Cardiac septum (tissue), 1 donor: ENCODE measurements at places on chromosomes 5 and 9. TPM values are rescaled to one million over a fixed set of nuclear protein-coding genes. Genes with fewer than 3 reads are reported as not detected.

GRCh38 chr9:112348257-112349007, 15.0 kb upstream of the PTBP3 start:
- peak; percentile 91 for DNase-seq

Gene P4HA2
- total RNA-seq, result 50.5 TPM

- DNase-seq, result peak; percentile 41
These were observed 64.7 kb downstream of the CRB2 start for GRCh38 chr9:123420592-123421111.

GRCh38 chr5:143086908-143087637, 316.4 kb downstream of the NR3C1 start:
- DNase-seq, result no peak

Gene GPR151
- total RNA-seq, result not detected

Gene SPEF2
- total RNA-seq, result 2.2 TPM

DNA sequence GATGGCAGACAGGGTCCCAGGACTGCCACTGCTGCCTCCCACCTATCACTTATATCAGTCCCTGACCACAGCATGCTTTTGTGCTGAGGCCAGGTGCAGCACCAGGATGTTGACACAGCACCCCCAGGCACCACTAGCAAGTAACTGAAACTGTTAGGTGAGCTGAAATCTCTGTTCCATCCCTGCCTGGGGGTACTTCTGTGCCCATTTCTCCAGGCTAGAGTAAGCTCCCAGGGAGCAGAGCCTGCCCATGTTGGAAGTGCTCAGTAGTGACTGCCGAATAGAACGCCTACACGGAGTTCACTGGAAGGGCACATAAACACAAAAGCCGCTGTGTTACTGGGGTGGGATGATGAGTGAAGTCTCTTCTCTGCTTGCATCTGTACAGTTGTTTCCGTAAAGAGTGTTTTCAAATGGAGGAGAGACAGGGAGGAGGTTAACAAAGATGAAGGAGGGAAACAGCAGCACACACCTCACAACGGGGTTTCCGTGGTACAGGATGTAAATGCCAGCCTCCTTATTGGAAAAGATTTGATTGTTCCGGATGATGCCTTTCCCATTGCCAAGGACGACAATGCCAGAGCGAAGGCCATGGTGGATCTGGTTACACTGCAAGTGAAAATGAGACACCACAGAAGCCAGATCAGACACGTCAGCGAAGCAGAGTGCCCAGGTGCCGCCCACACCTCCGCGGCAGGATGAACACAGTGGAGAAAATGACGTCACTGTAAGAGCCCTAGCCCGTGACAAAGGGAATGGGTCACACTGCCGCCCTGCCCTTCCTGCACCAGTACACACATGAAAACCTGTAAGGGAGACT, 43.1 kb downstream of the POLR1E start:
- no peak for DNase-seq

DNA sequence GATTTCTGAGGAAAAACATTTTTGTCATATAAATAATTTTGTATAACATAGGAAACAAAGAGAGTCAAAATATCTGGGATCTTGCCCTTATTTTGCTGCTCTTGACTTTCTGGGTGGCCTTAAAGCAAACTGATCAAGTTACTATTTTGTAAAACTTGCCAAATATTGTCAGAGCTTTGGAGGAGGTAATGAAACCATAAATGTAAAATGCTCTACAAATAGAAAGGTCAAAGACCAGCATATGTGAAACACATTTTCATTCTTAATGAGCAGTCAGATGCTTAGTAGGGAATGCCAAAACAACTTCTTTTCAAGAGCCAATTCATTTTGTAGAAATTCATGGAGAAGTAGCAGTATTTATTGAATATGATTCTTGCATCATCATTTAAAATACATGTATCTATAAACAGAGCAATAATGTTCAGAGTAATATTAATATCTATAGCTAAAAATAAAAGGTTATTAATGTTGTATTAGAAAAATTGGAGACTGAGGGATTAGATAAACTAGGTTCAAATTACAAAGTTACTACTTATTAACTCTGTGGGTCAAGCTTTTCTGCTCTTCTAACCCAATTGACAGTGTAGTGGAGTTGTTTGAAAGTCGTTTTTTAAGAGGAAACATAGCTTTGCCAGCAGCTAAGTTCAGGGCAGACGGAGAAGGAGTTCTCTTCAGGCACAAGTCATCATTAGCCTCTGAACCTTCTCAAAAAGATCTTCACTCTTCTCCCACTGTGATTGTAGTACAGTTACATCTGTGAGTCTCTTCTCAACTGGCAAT, 2053.1 kb downstream of the EFNA5 start:
- DNase-seq, result no peak

GRCh38 chr5:62538017-62538942, 40.3 kb upstream of the LRRC70 start:
- no peak for DNase-seq

Gene NFIB
- total RNA-seq, result 129 TPM

DNA sequence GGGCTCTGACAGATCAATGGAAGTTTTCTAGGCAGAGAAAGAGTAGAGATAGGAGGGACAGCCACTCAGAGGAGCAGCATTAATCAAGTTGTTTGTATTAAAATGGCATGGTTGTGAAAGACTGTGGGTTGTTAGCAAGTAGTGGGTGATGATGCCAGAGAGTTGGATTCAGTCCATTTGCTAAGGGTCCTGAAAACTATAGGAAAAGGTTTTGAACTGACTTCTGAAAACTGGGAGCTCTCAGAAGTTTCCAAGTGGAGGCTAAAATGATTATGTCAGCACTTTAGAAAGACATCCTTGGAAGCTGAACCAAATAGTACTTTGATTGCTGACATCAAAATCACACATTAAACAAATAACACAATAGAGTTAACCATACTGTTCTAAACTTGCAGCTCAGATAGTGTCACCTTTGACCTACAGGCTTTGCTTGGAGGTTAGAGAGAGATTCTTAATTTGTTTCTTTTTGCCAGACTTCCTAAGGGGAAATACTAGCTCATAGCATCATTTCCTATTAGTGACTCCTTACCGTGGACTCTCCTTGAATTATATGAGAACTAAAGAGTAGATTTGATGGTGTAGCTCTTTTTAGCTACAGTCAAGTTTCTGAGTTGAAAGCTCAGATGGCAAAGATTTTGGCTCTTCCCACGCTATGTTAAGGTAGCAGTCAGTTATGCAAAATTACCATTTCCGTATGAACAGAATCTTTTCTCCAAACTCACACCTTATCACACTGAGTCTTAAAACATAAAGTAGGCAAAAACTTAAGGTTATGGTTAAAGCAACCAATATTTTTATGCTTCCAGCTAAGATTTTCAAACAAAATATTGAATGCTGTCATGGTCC, 277.1 kb downstream of the NR3C1 start:
- DNase-seq, result no peak

DNA sequence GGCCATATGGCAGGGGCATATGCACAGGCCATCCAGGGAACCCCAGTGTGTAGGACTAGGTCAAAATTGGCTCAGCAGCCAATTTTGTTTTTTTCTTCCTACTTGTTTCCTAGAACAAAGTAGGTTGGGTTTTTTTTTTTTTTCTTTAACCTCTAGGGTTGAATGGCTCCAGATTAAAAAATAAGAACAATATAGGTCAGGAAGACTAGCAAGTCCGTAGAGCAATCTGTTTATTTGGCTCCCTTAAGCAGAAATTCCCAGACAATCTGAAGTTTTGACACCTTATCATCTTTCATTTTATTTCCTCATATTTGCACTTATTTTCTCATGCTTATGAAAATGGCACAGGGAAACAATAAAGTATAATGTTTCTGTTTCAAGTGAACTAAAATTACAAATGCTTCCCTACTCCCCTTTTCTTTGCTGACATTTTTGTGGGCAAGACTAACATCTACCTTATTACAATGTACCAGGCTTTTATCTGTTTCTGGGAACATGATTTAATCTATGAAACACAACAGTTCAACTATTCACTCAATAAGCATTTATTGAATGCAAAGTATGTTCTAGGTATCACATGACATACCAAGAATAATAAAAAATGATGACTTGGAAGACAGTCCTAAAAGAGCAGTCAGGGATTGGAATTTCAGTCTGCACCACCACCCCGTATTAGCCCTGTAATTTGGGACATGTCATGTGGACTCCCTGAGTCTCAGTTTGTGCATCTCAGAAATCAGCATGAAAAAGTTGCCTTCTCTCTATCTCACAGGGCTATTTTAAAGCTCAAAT, 30.5 kb downstream of the TLR4 start:
- no peak for DNase-seq

GRCh38 chr5:124812771-124813358, 66.4 kb upstream of the ZNF608 start:
- no peak for DNase-seq

DNA sequence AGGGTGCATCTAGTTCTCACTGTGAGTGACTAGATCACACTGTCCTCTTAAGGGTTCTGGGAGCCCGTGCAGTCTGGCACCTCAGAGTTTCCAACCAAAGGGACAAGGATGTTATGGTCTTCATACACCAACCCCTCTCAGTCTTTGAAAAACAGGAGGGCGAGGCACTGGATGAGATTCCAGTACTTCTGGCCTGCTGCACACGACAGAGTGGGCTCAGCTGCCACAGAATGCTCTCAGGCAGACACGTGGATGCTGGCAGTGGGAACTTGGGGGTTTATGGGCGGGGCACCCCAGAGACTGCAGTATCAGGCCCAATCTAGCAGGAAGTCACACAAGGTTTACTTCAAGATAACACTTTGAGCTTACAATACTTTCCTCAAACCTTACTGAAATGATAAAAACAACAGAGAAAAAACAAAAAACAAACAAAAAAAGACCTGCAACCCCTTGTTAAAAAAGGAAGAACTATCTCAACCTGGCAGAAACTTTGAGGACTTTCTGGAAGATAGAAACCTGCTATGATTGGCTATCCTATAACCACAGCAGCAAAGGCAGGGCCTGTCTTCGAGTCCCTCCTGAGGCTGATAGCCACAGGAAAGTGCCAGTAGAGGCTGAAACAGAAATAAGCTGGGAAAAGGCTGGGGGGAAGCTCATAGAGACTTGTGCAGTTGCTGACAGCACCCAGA, 28.3 kb upstream of the TGFBR1 start:
- no peak for DNase-seq

- DNase-seq, result no peak
These were observed 352.6 kb downstream of the ADGRV1 start for GRCh38 chr5:90911169-90911568.

GRCh38 chr9:35844628-35845270, 15.7 kb downstream of the TMEM8B start:
- no peak for DNase-seq

DNA sequence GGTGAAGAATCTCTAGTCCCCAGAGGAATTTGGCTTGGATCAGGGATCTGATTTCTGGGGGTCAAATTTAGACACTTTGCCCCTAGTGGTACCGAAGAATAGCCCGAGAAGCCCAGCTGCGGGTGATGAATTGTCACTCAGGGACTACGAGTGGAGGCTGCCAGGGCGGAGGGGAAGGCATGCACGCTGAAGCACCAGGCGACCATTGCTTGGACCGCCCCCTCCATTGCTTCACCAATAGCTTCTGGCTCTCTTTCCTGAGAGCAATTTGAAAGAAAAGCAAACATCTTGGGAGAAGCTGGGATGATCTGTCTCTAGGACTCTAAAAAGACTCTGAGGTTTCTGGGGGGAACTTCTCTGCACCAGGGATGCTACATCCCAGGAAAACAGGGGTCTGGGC, 137.6 kb downstream of the CRB2 start:
- no peak for DNase-seq

Gene CDH18
- not detected for total RNA-seq

GRCh38 chr9:17453751-17454150, 125.1 kb upstream of the SH3GL2 start:
- no peak for DNase-seq

DNA sequence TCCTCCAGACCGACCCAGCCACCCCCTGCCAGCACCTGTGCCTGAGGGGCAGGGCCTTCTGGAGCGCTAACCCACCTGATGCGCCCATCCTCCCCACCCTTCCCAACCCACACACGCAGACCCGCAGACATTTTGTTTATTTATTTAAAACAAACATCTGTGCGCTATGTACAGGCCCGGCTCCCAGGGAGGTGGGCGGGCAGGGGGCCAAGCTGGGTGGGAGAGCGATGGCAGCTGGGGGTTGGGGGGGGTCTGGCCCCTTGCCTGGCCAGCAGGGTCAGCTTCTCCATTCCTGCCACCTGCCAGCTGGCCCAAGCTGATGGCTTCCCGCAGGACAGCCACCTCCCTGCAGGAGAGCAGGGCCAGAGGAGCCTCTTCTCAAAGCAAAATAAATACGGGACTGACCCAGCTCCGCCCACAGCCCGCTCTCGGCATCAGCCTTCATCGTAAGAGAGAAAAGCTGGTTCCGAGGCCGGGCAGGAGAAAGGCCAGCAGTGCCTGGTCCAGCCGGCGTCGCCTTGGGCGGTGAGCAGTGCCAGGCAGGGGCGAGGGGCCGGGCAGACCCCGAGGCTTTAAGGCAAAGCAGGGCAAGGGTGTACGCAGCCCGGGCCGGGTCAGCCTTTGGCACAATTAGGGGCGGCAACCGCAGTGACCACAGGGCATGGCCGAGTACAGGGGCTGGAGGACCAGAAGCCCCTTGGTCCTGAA, 10.9 kb upstream of the CLIC3 start:
- DNase-seq, result no peak

GRCh38 chr5:139462586-139463276, at the start of gene ECSCR:
Gene ECSCR (minus strand): TSS chr5:139462743. CDS start chr5:139462670, 73 bp downstream.
- no peak for DNase-seq

DNA sequence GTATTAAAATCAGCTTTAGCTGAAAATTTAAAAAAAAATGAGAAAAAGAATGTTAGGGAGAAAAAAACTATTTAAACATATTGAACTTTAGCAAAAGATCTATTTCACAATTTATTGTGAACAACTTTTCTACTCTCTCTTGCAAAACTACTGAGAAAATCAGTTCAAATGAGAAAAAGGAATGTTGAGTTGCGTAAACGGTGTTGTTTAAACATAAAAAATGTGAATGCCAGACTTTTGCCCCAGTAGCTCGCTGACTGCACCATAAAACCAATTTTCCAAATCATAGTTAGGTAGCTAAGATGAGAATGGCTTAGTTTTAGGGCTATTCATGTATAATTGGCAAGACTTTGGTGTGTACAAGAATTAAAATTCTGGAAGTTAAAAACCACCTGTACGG, 13.4 kb upstream of the RAD23B start:
- DNase-seq, result no peak
